ENCODE measurements at places on chromosomes 13 and 19. TPM values are rescaled to one million over a fixed set of nuclear protein-coding genes. Genes with fewer than 3 reads are reported as not detected.

DNA sequence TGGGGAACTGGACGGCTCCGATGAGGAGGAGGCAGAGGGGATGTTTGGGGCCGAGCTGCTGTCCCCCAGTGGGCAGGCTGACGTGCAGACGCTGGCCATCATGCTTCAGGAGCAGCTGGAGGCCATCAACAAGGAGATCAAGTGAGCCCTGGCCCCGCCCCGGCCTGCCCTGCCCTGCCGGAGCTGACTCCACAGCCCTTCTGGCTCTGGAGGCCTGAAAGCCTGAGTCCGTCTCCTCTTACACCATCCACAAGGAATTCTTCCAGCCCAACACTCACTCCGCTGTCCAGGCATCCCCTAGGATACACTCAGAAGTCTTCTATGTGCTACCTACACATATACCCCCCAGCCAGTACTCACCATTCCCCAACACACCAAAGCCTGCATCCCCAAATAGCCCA is 17.4 kb downstream of the PPFIA3 start:
- peak overlapping the region; percentile 83 for H3K27ac ChIP-seq
- no peak overlapping the region for H3K4me3 ChIP-seq
- DNase-seq: no peak
- peaks cover 15% of the 10 kb centered on the region for H3K36me3 ChIP-seq
- no peaks in the 10 kb centered on the region for H3K27me3 ChIP-seq
- no peaks in the 10 kb centered on the region for H3K4me1 ChIP-seq

GRCh38 chr13:44759384-44760360 is 183.5 kb upstream of the TSC22D1 start:
- no peak for DNase-seq
- H3K4me1 ChIP-seq: peaks cover 72% of the 10 kb centered on the region
- no peaks in the 10 kb centered on the region for H3K36me3 ChIP-seq
- H3K27ac ChIP-seq: peak overlapping the region; percentile 83
- no peak overlapping the region for H3K4me3 ChIP-seq

DNA sequence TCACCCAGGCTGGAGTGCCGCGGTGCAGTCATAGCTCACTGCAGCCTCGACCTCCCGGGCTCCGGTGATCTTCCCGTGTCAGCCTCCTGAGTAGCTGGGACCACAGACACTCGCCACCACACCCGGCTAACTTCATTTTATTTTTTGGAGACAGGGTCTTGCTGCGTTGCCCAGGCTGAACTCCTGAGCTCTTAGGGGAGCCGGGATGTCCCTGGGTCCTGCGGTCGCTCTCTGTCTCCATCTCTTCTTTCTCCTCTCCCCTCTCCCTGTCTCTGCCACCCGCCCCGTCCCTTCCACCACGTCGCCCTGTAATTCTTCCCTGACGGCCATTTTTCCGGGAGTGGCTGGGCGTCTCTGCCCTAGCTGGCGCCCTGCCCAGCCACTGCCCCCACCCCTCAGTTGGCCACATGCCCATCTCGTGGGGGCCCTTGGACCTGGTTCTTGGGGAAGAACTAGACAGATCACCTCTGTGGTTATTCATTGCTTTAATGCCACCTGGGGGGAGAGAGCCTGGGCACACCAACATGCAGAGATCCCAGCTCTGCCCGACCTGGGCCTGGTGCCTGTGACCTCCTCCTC is 18.9 kb downstream of the ARID3A start:
- H3K27ac ChIP-seq: no peak overlapping the region
- H3K4me1 ChIP-seq: peaks cover 11% of the 10 kb centered on the region
- no peaks in the 10 kb centered on the region for H3K36me3 ChIP-seq
- H3K4me3 ChIP-seq: no peak overlapping the region
- no peak for DNase-seq

GRCh38 chr13:59461411-59461810 is 702.3 kb downstream of the DIAPH3 start:
- H3K27me3 ChIP-seq: no peaks in the 10 kb centered on the region
- no peak overlapping the region for H3K4me3 ChIP-seq
- no peaks in the 10 kb centered on the region for H3K4me1 ChIP-seq
- no peaks in the 10 kb centered on the region for H3K36me3 ChIP-seq
- no peak overlapping the region for H3K27ac ChIP-seq
- DNase-seq: no peak

- peaks cover 24% of the 10 kb centered on the region for H3K4me1 ChIP-seq
- H3K27me3 ChIP-seq: peaks cover 32% of the 10 kb centered on the region
- peak overlapping the region; percentile 39 for H3K4me3 ChIP-seq
- no peak overlapping the region for H3K27ac ChIP-seq
- no peak for DNase-seq
- no peaks in the 10 kb centered on the region for H3K36me3 ChIP-seq
Measured at GRCh38 chr19:33226550-33227241, 1.0 kb upstream of the SLC7A10 start.

DNA sequence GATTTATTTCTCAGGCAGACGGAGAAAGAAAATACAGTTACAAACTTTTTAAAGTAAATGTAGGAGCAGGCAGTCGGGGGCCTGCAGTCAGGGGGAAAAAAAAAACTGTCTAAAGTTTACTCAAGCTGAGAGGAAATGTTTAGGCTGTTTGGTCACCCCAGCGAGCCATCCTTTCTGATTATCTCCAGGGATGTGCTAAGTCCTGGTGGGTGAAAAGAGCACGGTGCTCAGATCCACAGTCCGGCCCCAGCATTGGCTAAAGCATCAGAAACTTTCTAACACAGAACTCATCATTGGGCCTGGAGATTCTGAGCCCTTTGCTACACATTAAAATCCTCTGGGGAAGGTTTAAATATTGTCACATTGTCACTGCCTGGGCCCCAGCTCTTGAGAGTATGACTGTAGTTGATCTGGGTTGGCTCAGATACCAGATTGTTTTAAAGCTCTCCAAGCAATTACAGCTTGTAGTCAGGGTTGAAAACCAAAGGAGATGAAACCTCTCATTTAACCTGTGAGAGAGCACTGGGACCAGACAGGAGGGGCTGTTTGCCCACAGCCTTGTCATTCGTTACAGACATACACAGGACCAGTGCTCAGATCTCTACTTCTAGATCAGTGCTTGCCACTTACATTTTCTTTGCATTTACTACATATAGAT is 131.1 kb upstream of the HTR2A start:
- no peaks in the 10 kb centered on the region for H3K4me1 ChIP-seq
- no peak overlapping the region for H3K4me3 ChIP-seq
- H3K36me3 ChIP-seq: no peaks in the 10 kb centered on the region

- no peaks in the 10 kb centered on the region for H3K27me3 ChIP-seq
- H3K4me3 ChIP-seq: no peak overlapping the region
- H3K36me3 ChIP-seq: no peaks in the 10 kb centered on the region
- no peak for DNase-seq
- no peak overlapping the region for H3K27ac ChIP-seq
- no peaks in the 10 kb centered on the region for H3K4me1 ChIP-seq
Measured at GRCh38 chr13:35107535-35107934, 165.5 kb downstream of the NBEA start.

DNA sequence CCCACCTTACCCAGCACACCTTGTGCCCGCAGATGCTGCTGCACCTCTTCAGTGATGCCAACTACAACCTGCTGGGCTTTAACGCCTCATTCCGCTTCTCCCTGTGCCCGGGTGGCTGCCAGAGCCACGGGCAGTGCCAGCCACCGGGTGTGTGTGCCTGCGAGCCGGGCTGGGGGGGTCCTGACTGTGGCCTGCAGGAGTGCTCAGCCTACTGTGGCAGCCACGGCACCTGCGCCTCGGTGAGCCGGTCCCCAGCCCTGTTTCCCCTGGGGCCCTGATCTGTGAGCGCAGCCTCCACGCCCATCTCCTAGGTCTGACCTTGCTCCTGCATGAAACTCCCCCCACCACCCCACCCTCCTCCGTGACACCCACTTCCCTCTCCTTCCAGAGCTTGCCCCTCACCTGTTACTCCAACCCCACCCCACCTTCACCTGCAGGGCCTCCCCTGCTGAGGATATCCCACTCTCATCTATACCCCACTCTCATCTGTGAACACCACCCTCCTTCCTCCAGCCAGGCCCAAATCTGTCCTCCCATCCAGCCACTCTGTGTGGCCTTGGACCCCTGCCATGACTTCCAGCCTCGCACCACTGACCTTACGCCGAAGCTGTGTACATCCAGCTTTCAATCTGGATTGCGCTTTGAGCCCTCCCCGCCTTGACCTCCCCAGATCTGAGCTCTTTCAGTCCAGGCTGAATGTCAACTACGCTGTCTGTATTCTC is 8.7 kb downstream of the MEGF8 start:
- peaks cover 3% of the 10 kb centered on the region for H3K4me1 ChIP-seq
- H3K27ac ChIP-seq: no peak overlapping the region
- DNase-seq: no peak

DNA sequence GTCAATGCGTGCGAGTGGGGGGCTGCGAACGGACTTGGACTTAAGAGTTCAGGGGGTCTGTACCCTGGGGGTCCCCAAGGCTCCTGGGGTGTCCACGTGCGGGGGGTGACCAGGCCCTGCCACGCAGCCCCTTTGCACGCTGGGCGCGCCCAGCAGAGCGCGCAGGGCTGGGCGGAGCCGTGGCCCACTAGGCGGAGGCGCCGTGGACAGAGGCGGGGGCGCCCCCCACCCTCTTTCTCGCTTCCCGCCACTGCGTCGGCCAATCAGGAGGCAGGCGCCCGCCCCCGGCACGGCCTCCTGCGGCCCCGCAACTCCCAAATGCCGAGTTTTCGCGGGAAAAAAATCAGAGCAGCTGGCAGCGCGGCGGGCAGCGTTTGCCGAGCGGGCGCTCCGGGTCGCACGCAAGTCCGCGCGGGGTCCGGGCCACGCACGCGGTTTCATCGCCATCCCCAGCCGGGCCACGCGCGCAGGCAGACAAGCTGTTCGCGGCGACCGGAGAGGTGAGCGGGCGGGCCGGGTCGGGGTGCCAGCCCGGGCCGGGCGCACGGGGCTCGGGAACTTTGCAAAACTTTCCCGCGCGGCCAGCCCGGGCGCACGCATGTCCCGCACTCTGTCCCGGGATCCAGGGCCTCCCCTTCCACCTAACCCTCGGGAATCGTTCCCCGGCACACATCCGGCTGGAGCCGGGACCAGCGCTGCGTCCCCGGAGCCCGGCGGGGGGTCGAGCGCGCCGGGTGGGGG is at the start of gene UHRF1:
Gene UHRF1 (plus strand): TSS at position 346 of the 741 bp plus-strand sequence. CDS start 1,385 bp downstream, outside the sequence.
- H3K4me1 ChIP-seq: peaks cover 28% of the 10 kb centered on the region
- H3K36me3 ChIP-seq: no peaks in the 10 kb centered on the region
- H3K27ac ChIP-seq: peak within 1 kb of the TSS; percentile 62
- H3K27me3 ChIP-seq: no peaks in the 10 kb centered on the region
- no peak for DNase-seq
- peak within 1 kb of the TSS; percentile 87 for H3K4me3 ChIP-seq

- no peak for DNase-seq
- no peaks in the 10 kb centered on the region for H3K27me3 ChIP-seq
- H3K36me3 ChIP-seq: no peaks in the 10 kb centered on the region
- no peak overlapping the region for H3K4me3 ChIP-seq
- H3K27ac ChIP-seq: no peak overlapping the region
Measured at GRCh38 chr13:24162604-24163003, 2.1 kb downstream of the SPATA13 start.

DNA sequence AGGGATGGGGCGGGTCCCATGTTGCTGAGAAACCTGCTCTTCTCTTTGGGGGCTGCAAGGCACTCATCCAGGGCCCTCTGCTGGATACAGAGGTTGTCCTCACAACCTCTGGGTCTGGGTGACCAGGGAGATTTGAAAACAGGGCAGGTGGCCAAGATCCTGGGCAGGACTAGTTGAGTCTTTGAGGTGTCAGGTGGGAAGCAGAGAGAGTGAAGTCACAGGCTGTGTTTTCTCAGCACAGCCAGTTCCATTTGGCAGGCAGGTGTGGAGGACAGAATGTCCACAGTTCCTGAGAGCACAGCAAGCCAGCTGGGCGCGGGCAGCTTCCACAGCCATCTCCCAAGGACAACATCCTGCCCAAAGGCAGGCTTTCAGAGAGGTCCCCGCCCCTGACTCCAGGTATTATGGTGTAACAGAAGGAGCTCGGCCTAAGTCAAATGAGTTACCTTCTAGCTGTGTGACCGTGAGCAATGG is 118.8 kb downstream of the NUFIP1 start:
- peaks cover 6% of the 10 kb centered on the region for H3K27me3 ChIP-seq
- no peaks in the 10 kb centered on the region for H3K36me3 ChIP-seq
- no peak for DNase-seq
- no peak overlapping the region for H3K27ac ChIP-seq
- H3K4me3 ChIP-seq: no peak overlapping the region

DNA sequence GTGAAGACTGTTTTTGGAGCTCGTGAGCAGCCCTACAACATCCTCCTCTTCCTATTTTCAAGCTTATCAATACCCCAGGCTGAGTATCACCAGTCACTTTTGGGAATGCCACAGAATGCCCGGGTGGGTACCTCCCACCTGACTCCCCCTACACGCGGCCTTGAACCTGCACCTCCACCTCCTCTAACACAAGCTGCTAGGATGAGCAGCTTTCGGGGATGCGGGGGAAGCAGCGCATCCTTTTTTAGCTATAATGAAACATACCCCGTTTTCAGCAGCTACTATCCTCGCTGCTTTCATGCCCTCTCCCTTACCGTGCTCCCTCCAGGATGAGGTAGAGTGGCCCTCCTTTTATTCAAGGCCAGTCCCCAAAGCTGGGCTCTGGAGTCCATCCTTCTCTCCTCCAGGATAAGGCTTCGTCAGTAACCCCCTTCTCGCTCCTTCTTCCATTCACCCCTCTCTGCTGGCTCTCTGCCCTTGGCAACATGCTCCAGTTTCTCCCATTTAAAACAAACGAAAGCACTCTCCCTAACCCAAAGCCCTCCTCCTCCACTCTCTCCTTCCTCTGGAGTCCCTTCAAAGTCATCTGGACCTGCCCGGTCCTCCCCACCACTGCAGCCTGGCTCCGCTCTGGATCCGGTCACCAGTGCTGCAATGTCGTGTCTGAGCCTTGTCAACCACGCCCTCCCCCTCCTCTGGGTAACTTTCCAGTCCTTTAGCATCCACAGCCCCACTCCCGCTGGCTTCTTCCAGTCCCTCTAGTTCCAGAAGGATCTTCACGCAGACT is 55.3 kb downstream of the STK24 start:
- DNase-seq: no peak
- H3K27ac ChIP-seq: peak overlapping the region; percentile 14
- peaks cover 86% of the 10 kb centered on the region for H3K4me1 ChIP-seq
- no peaks in the 10 kb centered on the region for H3K27me3 ChIP-seq

GRCh38 chr19:39997638-39998216 is 867 bp downstream of the ZNF546 start:
- H3K27me3 ChIP-seq: no peaks in the 10 kb centered on the region
- DNase-seq: no peak
- peak overlapping the region; percentile 77 for H3K4me3 ChIP-seq

DNA sequence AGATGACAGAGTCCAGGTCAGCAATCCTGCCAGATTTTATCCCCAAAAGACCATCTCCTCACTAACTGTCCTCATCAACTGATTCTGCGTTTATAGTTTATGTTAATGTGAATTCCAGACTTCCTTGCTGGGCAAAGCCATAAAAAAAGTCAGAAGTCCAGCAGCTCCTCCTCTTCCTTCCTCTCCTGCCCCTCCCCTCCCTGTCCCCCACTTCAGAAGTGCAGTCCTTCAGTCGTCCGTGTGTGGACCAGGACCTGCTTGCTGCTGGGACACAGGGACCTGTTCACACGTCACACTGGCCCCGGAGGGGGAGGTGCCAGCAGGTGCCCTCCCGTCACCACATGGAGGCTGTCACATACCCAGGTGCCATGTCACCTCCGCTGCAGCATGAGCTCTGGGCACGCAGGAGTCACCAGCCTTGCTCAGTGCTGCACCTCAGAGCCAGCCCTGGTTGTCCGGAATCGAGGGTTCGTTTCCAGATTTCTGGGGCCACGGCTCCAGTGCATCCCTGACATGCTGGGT is 4.0 kb upstream of the MCF2L start:
- no peak for DNase-seq
- H3K4me3 ChIP-seq: no peak overlapping the region
- no peaks in the 10 kb centered on the region for H3K27me3 ChIP-seq
- H3K27ac ChIP-seq: peak overlapping the region; percentile 66
- no peaks in the 10 kb centered on the region for H3K36me3 ChIP-seq

Gene SLITRK5
- 0.19 TPM for total RNA-seq

Gene NLRP7
- not detected for total RNA-seq

Gene FFAR3
- not detected for total RNA-seq

Gene ZNF772
- 7.9 TPM for total RNA-seq

Gene KLK14
- total RNA-seq: not detected

Gene LRRC4B
- total RNA-seq: 0.27 TPM

Gene EXOC3L2
- total RNA-seq: 0.95 TPM

All from esophagus squamous epithelium (tissue), 5 donors.